AG04449 (cell line): ENCODE measurements at places on chromosomes 3 and 15.
A peak's percentile ranks its signal among the peaks of the same experiment; 100 is the strongest.

GRCh38 chr15:68407886-68408881 is 23.8 kb downstream of the ITGA11 start:
- no peak for DNase-seq

DNA sequence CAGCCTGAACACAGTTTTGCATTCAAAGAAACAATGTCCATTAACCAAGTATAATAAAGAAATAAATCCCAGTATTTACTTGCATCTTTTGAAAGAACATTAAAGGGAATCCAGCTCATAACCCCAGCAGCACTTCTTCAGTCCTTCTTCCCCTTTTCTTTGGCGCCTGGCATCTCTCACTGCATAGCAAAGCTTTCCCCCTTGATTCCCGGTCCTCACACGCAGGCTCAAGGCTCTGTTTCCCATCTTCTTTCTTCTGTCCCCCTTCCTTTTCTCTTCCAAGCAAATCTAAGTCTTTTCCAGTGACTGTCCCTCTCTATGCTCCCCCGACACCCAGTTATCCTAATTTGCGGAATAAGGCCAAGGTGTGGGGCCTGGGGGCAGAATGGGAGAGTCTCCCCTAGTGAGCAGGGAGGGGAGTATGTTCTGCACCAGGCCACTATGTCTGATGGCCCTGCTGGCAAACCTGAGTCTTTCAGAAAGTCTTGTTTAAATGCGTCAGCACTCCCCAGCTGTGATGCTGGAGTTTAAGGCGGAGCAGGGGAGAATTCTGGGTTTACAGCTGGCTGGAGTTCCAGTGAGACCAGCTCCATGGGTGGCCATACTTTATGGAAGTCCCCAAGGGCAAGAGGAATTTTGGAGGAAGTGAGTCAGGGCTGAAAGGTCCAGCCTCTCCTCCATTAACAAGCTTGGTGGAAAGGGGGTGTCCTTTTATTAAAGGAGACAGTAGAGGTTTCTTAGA is 42.1 kb downstream of the GOLGA6A start:
- DNase-seq: peak; percentile 95

- peak; percentile 99 for DNase-seq
Observed at GRCh38 chr15:25883463-25884259, 20.5 kb upstream of the ATP10A start.

GRCh38 chr15:95284933-95285421 is 1045.5 kb upstream of the NR2F2 start:
- DNase-seq: no peak

DNA sequence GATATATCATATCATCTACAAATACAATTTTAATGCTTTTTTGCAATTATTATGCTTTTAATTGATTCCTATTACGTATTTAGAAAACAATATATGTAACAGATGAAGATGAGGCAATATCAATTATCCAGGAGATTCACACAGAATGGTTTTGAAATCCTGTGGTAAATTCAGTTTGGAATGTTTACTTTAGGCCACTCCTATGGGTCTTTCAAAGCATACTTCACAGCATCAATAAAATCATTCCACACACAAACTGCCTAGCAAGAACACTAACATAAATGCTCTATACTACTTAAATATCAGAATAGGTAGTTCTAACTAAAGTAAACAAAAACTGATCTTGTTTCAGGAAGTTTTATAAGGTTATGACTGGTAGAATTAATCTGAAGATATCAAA is 90.5 kb downstream of the FAM227B start:
- DNase-seq: peak; percentile 17

DNA sequence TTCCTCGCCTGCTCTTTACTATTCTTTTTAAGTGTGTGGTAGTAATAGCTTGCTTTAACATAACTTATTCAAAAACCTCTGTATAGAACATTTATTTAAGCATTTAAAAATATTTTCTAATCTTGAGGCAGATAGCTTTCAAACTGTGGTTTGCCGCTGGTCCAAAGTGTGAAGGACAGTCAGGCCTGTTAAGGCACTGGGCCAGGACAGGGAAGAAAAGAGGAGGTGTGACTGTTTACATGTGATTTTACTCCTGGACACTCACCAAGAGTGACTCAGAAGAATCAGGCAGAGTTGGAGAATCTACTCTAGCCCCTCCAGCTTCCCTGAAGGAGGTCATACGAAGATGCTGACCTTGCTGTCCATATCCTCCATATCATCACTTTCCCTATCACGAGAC is 44.7 kb downstream of the CEP152 start:
- DNase-seq: no peak

DNA sequence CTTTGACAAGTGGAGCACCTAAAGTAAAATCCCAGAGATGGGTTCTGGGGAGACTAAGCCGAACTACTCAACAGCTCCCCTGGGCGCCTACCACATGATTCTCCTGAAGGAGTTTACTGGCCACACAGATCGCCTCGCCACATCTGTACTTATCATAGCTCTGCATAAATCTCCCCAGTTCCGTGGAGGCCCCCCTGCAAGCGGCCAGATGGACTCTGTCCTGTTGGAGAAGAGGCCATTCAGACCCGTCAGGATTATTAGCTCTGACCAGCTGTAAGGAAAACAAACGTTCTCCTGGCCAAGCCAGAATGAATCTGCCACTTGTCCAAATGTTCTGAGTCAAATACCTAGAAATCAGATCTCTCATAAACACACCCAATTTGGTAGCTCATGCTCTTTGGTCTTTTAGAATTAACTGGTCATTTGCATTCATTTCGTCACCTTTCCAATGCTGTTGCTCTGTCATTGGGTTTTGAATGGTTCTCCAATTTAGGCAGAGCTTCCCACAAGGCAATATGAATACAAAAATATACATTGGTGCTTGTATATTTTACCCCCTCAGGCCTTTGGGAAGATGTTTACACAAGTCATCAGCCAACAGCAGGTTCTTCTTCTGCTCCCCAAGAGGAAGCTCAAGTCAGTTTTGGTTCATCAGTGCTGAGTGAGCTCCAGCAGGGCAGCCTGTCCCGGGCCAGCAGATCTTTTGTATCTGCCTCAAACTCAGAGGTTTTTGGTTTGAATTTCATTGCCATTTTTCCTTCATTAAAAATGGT is 124.5 kb downstream of the THSD4 start:
- DNase-seq: no peak

DNA sequence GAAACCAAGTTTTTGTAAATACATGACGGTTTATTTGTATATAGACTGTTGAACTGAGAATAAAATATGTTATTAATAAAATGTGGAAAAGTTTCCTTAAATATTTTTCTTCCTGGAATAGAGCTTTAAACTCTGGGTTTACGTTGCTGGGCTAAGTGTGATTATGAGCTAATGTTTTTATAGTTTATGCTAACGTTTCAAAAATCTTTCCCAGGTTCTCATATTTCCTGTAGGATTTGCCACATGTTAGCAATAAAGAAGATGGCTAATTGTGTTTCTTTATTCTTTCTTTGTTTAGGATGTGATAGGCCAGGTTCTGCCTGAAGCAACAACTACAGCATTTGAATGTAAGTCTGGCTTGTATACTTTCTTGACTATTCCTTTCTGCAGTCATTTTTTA is 7.2 kb downstream of the MAP2K5 start:
- no peak for DNase-seq

- DNase-seq: no peak
Observed at GRCh38 chr15:34914317-34914716, 55.2 kb downstream of the AQR start.

DNA sequence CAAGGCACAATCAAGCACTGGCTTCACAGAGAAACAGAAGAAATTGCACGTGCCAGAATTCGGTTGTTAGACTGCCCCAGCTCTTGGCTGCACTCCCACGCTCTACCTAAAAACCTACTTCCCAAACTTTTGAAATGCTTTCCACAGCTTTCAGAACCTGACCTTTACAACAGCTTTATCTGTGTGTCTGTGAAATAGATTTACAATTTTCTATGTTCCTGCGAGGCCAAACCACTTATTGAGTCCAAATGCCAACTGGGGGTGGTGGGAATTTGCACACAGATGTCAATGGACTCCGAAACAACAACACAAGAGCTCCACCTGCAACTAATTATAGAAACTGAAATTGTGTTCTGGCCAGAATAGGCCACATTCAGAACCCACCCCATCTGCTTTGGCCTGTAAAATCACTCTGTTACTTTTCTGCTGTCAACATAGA is 44.6 kb downstream of the ERC2 start:
- DNase-seq: no peak

GRCh38 chr3:52221141-52221562 is 4.3 kb downstream of the TLR9 start:
- no peak for DNase-seq

DNA sequence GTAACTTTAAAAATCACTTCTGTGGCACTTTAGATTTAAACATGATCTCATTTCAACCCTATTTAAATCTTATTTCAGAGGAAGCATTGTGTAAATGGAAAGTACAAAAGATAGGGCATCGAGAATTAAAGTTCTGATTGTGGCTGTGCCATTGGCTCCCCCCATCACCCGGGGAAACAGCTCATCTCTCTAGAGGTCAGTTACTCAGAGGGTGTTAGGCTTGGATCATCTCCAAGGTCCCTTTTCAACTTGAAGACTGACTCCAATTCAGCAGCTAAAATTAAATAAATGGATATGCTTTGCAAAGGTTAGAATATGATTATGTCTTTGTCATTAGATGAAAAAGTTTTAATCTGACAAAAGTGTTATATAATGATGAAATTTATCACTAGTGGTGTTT is 20.1 kb downstream of the CADM2 start:
- no peak for DNase-seq

GRCh38 chr15:94893091-94893490 is 661.7 kb downstream of the MCTP2 start:
- DNase-seq: no peak

GRCh38 chr15:83108266-83109219 is 1.1 kb downstream of the TM6SF1 start:
- no peak for DNase-seq

DNA sequence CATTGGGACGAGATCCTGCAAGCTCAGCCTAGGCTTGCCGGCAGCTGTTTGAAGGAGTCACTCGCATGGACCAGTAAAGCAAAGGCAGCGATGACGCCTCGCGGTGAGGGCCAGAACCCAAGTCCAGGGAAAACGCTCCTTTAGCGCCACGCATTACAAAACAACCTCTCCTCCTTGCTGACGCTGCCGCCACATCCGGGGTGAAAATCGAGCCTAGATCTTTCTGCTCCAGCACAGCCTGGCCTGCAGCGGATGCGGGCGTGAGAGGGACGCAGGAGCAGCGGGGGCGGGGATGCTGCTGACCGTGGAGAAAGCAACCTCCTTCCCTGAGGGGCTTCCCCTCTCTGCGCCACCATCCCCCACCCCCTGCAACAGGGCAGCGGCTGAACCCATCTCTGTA is 46.7 kb downstream of the CASR start:
- DNase-seq: no peak

DNA sequence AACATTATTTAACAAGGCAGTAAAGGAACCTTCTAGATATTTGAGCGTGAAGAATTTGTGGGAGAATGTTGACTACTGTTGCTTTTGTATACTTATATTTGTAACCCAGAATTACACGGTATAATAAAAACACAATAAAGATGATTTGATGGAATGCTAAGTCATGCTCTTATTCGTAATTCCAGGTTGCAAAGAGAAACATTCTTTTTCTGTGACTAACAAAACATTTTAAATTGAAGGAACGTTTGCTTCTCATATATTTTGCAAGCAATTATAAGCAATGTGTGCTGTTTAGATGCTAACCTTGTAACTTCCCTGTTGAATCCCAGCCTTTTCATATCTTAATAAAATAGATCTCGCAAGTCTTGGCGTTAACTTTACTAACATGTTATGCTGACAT is 124.4 kb upstream of the CGNL1 start:
- DNase-seq: peak; percentile 16

GRCh38 chr3:84960581-84960980 is 1.8 kb downstream of the CADM2 start:
- no peak for DNase-seq

GRCh38 chr15:63677778-63678177 is 80.6 kb downstream of the FBXL22 start:
- no peak for DNase-seq

- no peak for DNase-seq
Observed at GRCh38 chr3:183688874-183689273, 8.7 kb upstream of the YEATS2 start.

GRCh38 chr15:67821784-67822440 is 3.4 kb upstream of the SKOR1 start:
- DNase-seq: no peak

DNA sequence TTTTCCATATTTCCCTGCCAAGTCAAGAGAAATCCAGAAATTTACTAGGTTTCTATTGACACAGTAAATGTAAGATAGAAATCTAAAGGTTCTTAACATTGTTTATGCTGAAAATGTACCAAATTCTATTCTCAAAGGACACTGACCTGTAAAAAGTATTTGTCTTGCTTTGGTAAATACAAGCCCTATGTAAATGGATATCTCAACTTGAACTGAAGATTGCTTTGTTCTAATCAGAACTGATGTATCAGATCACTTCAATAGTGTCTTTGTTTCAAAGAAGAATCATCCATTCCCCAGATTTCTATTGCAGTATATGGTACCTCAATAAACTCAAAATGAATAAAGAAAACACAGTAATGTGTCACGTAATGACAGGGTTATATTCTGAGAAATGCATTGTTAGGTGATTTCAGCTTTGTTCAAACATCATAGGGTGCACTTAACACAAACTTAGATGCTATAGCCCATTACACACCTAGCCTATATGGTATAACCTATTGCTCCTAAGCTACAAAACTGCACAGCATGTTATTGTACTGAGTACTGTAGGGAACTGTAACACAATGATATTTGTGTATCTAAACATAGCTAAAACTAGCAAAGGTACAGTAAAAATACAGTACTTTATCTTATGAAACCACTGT is 143.5 kb upstream of the NECTIN3 start:
- DNase-seq: no peak

DNA sequence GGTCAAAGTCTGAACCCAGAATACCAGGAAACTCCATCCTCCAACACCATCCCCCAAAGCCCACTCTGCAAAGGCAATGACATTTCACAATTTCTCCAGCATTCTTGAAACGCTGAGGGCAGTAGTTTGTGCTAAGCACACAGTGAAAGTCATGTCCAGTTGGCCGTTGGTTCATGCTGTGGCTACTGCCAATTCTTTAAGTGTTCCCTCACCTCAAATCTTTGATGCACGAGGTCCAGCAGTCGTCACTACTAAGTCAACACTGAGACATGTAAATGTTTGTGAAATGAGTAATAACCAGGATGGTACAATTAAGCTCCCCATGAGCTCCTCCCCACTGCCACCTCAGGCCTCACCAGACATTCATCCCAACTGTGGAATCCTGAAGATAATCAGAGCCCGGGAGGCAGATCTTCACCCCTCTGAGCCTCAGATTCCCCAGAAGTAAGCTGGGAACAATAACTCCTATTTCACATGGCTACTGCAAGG is 7.0 kb downstream of the SUCLG2 start:
- DNase-seq: peak; percentile 98

DNA sequence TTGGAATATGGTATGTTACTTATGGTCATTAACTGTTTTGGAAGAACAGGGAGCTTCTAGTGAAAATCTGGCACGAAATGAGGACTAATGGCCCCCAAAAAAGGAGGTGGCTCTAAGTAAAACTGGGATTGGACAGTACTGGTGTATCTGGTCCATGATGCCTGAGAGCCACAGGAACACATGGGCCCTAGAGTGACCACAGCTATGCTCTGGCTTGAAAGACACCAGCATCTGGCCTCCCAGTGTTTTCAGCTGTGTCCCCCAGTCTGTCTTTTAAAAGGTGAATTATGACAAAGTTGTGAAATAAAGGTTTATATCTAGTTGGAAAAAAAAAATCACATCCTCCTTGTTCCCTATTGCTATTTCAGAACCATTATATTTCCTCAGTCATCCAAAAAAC is 64.5 kb downstream of the GSK3B start:
- DNase-seq: no peak
